HFFc6 (cell line): ENCODE measurements at places on chromosomes 13 and 19.

DNA sequence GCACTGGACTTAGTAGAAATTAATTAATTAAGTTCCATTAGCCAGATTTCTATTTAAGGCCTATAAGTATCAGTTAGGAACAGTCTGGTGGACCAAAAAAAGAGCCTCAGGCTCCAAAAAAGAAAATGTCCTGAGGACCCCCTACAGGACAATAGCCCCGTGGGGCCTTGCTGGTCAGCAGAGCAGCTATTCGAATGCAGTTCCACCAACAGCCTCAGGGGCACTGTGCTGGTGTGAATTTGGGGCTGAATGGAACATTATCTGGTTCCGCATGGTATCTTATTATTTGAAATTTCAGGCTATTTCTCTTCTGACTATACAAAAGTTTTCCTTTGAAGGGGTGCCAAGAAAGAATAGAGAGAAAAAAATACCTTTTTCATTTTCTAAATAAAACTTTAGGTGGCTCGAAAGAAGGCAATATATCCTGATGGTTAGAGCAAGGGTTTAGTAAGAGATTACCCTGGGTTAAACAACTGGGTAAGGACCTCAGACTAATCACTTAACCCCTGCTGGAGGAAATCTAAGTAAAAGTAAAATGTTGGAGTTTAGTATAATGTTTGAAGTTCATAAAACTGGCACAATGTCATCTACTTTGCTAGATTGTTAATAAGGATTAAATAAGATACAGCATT lies 147.2 kb downstream of the MIPEP start:
- no peak for DNase-seq

GRCh38 chr13:40271931-40272775 lies 394.3 kb downstream of the FOXO1 start:
- DNase-seq = peak; percentile 65

GRCh38 chr13:94201022-94201421 lies 278.5 kb downstream of the DCT start:
- DNase-seq = no peak

- DNase-seq = peak; percentile 65
Observed at GRCh38 chr19:2032296-2032941, 16.9 kb upstream of the BTBD2 start.

- no peak for DNase-seq
Observed at GRCh38 chr13:73096173-73096572, 37.4 kb downstream of the KLF5 start.
